Activated CD4-positive, alpha-beta T cell treated with anti-CD3 and anti-CD28 coated beads, Interleukin-2, amount 10 ng/mL, durations not matched to agents 7 days and 5 days (primary cell): ENCODE measurements at places on chromosomes 11 and 22. TPM values are rescaled to one million over a fixed set of nuclear protein-coding genes. Genes with fewer than 3 reads are reported as not detected.

Gene MMP27
- not detected for total RNA-seq

Gene PGA5
- not detected for total RNA-seq

Gene HPX
- 0.35 TPM for total RNA-seq

Gene SLCO2B1
- not detected for total RNA-seq

Gene TMEM86A
- 0.25 TPM for total RNA-seq

Gene DAGLA
- 0.45 TPM for total RNA-seq

Gene OR8A1
- total RNA-seq = not detected

Gene MRGPRE
- not detected for total RNA-seq

Gene F2
- total RNA-seq = not detected

Gene SLC22A9
- total RNA-seq = not detected

Gene BTG4
- total RNA-seq = not detected

Gene ISX
- total RNA-seq = not detected

Gene OR52A1
- total RNA-seq = not detected

Gene BRD1
- total RNA-seq = 46.9 TPM

GRCh38 chr11:90176069-90176468 lies 41.6 kb downstream of the NAALAD2 start:
- no peak overlapping the region for H3K4me3 ChIP-seq
- H3K27ac ChIP-seq = no peak overlapping the region
- no peaks in the 10 kb centered on the region for H3K27me3 ChIP-seq

- no peak overlapping the region for H3K27ac ChIP-seq
- H3K27me3 ChIP-seq = no peaks in the 10 kb centered on the region
- no peaks in the 10 kb centered on the region for H3K4me1 ChIP-seq
- no peaks in the 10 kb centered on the region for H3K36me3 ChIP-seq
- no peak overlapping the region for H3K4me3 ChIP-seq
Measured at GRCh38 chr11:29634244-29634643, 382.6 kb downstream of the KCNA4 start.

- no peak overlapping the region for H3K4me3 ChIP-seq
- no peak for DNase-seq
- no peaks in the 10 kb centered on the region for H3K36me3 ChIP-seq
- peaks cover 12% of the 10 kb centered on the region for H3K27me3 ChIP-seq
Measured at GRCh38 chr22:39815932-39816331, 77.6 kb downstream of the ENTHD1 start.

DNA sequence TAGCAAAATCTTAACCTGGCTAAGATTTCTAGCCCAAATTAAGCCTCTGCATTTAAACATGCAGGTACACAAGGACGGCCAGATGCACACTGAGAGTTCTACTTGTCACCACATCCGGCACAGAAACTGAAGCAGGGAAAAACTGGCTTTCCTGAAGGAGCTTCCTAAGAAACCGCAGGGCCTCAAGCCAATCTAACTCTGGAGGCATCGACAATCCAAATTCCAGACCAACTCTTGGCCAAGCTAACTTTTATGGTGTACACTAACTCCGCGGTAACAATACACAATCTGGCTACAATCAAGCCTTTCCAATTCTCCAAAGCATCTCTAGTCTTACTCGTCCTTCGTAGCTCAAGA lies 1.2 kb downstream of the MSANTD2 start:
- H3K27me3 ChIP-seq = no peaks in the 10 kb centered on the region
- peak overlapping the region; percentile 94 for H3K27ac ChIP-seq
- H3K4me3 ChIP-seq = peak overlapping the region; percentile 86
- no peaks in the 10 kb centered on the region for H3K36me3 ChIP-seq

- H3K4me3 ChIP-seq = no peak overlapping the region
- H3K27me3 ChIP-seq = no peaks in the 10 kb centered on the region
- no peak overlapping the region for H3K27ac ChIP-seq
- peaks cover 9% of the 10 kb centered on the region for H3K4me1 ChIP-seq
- no peak for DNase-seq
Measured at GRCh38 chr22:49772692-49773091, 55.0 kb downstream of the BRD1 start.

DNA sequence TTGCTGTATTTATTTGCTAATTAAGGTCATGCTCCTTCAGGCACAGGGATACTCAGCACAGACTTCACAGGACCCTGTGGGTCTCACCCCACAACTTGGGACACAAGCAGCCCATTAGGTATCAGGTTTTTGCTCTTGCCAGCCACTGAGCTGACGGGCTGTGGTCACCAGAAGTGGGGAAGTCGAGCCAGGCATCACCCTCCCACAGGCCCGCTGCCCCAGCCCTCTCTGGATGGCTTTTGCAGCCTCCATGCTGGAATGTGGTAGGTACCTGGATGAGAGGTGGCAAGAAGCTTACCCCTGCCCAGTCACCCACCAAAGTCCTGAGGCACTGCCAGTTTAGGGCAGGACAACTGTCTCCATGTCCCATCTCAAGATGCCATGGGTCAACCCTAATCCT lies 88.4 kb downstream of the PAX6 start:
- no peak overlapping the region for H3K4me3 ChIP-seq
- peaks cover 5% of the 10 kb centered on the region for H3K4me1 ChIP-seq
- no peaks in the 10 kb centered on the region for H3K36me3 ChIP-seq
- H3K27ac ChIP-seq = peak overlapping the region; percentile 61

GRCh38 chr11:24900960-24901549 lies 404.2 kb downstream of the LUZP2 start:
- H3K27ac ChIP-seq = no peak overlapping the region
- H3K27me3 ChIP-seq = no peaks in the 10 kb centered on the region
- H3K36me3 ChIP-seq = no peaks in the 10 kb centered on the region
- H3K4me1 ChIP-seq = no peaks in the 10 kb centered on the region
- no peak for DNase-seq

DNA sequence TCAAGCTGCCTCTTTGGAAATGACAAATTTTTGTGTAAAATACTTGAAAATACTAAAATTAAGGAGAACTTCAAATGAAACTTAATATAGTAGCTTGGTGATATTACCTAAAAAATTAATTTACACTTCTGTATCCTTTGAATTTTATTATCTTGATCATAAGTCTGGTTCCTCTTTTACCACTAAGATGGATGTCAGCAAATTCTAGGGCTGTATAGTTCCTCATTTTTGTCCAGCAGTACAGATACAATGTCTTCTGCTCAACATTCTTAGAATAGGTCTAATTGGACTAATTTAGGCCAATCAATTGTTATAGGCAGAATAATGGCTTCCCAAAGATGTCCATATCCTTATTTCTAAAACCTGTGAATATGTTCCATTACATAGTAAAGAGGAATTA lies 1298.0 kb upstream of the RAG2 start:
- no peak for DNase-seq
- no peaks in the 10 kb centered on the region for H3K36me3 ChIP-seq
- H3K4me1 ChIP-seq = no peaks in the 10 kb centered on the region
- no peak overlapping the region for H3K27ac ChIP-seq
- no peak overlapping the region for H3K4me3 ChIP-seq

GRCh38 chr22:24181996-24182899 lies 961 bp downstream of the SUSD2 start:
- H3K27me3 ChIP-seq = no peaks in the 10 kb centered on the region
- no peak overlapping the region for H3K4me3 ChIP-seq
- H3K36me3 ChIP-seq = peaks cover 3% of the 10 kb centered on the region
- no peak overlapping the region for H3K27ac ChIP-seq
- H3K4me1 ChIP-seq = peaks cover 3% of the 10 kb centered on the region
- no peak for DNase-seq

DNA sequence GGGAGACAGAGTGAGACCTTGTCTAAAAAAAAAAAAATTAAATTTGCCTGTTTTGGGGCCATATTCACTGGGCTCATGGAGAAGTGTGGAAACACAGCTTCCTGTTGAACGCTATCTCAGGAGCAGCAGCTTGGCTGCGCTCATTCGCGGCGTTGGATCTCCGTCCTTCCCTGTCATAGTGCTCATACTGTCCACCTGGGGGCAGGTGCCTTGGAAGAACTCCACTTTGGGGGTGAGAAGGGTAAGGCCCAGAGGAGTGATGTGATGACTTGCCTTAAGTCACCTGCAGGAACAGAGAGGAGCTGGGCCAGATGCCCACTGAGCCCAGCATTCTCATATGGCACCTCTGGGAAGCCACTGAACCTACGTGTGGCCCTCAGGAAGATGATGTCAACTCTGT lies 82.8 kb downstream of the CABIN1 start:
- H3K4me3 ChIP-seq = no peak overlapping the region
- DNase-seq = no peak
- H3K36me3 ChIP-seq = peaks cover 28% of the 10 kb centered on the region
- no peak overlapping the region for H3K27ac ChIP-seq
- peaks cover 5% of the 10 kb centered on the region for H3K4me1 ChIP-seq

DNA sequence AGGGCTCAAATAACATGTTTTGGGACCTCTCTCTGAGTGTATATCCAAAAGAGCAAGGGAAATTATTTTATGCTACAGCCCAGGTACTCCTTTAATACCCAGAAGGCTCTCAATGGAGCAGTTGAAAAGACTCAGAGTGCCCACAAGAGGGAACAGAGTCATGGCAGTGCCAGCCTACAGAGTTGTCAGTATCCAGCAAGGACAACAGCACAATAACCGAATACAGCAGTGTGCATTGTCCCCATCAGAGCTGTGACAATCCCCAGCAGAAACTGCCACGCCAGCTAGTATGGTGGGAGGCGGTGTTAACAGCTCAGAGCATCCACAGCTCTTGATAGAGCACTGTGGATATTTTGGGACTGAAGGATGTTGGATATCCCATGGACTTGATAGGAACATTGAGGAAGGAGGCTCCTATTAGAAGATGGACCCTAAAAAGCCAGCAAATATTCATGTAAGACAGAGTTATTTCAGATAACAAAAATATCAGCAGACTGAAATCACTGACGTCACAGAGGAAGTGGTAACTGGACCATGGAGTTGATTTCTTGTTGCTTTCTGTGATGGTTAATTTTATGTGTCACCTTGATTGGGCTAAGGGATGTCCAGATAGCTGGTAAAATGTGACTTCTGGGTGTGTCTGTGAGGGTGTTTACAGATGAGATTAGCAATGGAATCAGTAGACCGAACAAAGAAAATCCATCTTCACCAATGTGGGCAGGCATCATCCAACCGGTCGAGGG lies 17.7 kb upstream of the PAFAH1B2 start:
- no peak overlapping the region for H3K4me3 ChIP-seq
- no peaks in the 10 kb centered on the region for H3K4me1 ChIP-seq
- peaks cover 16% of the 10 kb centered on the region for H3K27me3 ChIP-seq
- no peak for DNase-seq

DNA sequence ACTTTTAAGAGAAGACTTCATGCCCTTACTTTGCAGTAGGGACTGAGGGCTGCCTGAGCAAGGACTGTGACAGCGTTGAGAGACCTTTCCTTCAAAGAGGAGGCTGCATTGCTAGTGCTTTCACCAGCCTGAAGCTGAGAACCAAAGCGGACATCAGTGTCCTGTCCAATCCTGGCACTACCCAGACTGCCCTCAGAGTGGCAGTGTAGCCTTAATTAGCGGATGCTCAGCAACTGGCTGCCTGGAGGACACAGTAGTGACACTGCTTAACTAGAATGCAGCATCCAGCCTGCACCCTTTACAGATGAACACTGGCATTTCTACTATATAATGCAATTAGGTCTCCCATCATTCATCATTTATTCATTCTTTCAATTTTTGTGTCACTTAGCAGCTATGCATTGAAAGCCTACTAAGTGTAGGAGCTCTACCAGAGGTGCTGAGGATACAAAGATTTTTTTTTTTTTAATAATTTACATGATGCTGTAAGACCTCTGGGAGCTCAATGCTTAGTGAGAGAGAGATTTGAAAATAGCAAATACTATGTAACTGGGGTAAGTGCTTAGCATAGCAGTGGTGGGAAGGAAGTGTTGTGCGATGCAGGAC lies 36.9 kb upstream of the SLC36A4 start:
- no peaks in the 10 kb centered on the region for H3K36me3 ChIP-seq
- H3K4me1 ChIP-seq = no peaks in the 10 kb centered on the region
- no peak overlapping the region for H3K4me3 ChIP-seq
- peak; percentile 77 for DNase-seq

DNA sequence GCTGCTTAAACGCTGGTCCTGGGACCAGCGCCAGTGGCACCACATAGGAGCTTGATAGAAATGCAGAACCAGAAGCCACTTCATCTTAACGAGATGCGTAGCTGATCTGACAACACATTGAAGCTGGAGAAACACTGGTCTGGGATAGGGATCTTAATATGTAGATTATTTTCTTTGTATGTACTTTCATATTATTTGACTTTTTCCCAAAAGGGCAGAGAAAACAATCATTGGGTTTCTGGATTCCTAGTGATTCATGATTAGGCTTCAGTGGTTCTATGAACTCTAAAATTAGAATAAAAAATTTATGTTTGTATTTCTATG lies 12.3 kb downstream of the MPEG1 start:
- H3K36me3 ChIP-seq = no peaks in the 10 kb centered on the region
- H3K4me3 ChIP-seq = no peak overlapping the region
- DNase-seq = no peak
- H3K4me1 ChIP-seq = peaks cover 5% of the 10 kb centered on the region
- no peak overlapping the region for H3K27ac ChIP-seq
- no peaks in the 10 kb centered on the region for H3K27me3 ChIP-seq

- no peak for DNase-seq
- H3K4me3 ChIP-seq = no peak overlapping the region
- H3K36me3 ChIP-seq = no peaks in the 10 kb centered on the region
- no peak overlapping the region for H3K27ac ChIP-seq
- no peaks in the 10 kb centered on the region for H3K4me1 ChIP-seq
Measured at GRCh38 chr11:110991661-110992355, 253.7 kb upstream of the POU2AF2 start.

DNA sequence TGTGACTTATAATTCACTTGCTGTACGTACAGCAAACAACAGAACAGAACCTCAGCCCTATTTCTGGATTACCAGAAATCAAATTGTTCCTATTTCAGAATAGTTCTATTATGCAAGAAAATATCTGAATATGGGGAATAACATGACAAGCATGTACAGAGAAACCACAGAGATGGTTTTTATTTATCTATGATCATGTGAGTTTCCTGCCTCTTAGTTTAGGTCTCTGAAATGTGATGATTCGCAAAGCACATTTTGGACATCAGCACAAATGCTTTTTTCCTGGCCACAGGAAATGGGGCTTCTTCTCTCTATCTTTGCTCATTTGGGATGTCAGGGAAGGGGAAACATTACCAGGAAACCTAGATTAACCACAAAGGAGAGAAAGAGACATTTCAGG lies 266.7 kb upstream of the CTSC start:
- H3K4me1 ChIP-seq = no peaks in the 10 kb centered on the region
- no peak overlapping the region for H3K4me3 ChIP-seq
- no peaks in the 10 kb centered on the region for H3K36me3 ChIP-seq
- H3K27ac ChIP-seq = no peak overlapping the region
- H3K27me3 ChIP-seq = no peaks in the 10 kb centered on the region
- no peak for DNase-seq

GRCh38 chr22:40476341-40476740 lies 105.9 kb downstream of the SGSM3 start:
- DNase-seq = no peak
- H3K27me3 ChIP-seq = no peaks in the 10 kb centered on the region
- H3K4me1 ChIP-seq = peaks cover 42% of the 10 kb centered on the region
- peaks cover 2% of the 10 kb centered on the region for H3K36me3 ChIP-seq
- no peak overlapping the region for H3K4me3 ChIP-seq
- peak overlapping the region; percentile 33 for H3K27ac ChIP-seq

- no peak for DNase-seq
- H3K4me3 ChIP-seq = no peak overlapping the region
- H3K4me1 ChIP-seq = no peaks in the 10 kb centered on the region
Measured at GRCh38 chr11:86483940-86484794, 109.5 kb downstream of the CCDC81 start.

GRCh38 chr11:3735827-3736226 lies 61.5 kb downstream of the NUP98 start:
- peaks cover 19% of the 10 kb centered on the region for H3K4me1 ChIP-seq
- peaks cover 51% of the 10 kb centered on the region for H3K36me3 ChIP-seq
- DNase-seq = no peak
